SW480 (cell line): ENCODE measurements at places on chromosomes 11 and 22.

DNA sequence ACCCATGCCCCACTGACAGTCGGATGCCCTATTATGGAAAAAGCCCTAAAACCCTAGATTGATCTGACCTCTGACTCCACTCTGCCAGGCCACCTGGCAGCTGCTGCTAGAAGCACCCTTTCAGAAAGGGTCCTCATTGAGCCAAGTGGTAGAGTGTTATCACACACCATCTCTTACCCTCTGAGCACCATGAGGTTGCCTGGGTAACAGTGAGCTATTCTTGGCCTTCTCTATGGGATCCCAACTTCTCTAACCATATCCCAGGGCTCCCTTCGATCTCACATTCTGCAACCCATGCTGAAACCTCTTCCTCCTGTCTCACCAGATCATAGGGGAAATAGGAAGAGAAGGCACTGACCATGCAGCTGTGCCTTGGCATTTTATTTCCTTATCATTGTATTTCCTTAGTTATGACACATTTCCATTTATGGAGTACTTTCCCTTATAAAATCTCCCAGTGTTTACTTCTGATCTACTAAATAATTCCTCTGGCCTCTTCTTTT is 52.7 kb downstream of the MPPED2 start:
- no peak for DNase-seq

DNA sequence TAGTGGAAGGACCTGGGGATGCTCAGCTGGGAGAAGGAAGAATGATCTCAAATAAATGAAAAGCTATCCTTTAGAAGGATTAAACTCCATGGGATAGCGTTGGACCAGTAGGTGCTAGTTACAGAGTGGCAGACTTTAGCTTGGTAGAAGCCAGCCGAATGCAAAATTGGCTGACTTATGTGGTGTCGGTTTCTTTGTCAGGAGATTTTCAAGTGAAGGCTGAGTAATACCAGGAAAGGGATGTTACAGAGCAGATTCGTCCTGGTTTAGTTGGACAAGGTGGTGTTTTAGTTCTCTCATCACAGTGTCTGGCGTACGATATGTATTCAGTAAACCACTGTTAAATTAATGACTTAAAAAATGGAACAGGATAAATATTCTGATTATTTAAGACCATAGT is 26.0 kb downstream of the FDX1 start:
- no peak for DNase-seq

DNA sequence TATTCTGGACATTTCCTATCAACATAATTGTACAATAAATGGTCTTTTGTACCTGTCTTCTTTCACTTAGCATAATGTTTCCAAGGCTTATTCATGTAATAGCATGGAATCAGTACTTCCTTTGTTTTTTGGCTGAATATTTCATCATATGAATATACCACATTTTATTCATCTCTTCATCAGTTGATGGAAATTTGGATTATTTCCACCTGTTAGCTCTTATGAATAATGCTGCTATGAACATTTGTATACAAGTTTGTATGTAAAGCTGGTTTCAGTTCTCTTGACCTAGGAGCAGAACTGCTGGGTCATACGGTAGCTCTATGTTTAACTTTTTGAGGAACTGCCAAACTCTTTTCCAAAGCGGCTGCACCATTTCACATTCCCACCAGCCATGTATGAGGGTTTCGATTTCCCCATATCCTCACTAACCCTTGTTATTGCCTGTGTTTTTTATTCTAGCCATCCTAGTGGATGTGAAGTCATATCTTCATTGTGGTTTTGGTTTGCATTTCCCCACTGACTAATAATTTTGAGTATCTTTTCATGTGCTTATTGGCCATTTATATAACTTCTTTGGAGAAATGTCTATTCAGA is 20.9 kb downstream of the EXT2 start:
- no peak for DNase-seq

GRCh38 chr11:27557226-27557625 is 50.7 kb upstream of the LIN7C start:
- DNase-seq, result no peak

DNA sequence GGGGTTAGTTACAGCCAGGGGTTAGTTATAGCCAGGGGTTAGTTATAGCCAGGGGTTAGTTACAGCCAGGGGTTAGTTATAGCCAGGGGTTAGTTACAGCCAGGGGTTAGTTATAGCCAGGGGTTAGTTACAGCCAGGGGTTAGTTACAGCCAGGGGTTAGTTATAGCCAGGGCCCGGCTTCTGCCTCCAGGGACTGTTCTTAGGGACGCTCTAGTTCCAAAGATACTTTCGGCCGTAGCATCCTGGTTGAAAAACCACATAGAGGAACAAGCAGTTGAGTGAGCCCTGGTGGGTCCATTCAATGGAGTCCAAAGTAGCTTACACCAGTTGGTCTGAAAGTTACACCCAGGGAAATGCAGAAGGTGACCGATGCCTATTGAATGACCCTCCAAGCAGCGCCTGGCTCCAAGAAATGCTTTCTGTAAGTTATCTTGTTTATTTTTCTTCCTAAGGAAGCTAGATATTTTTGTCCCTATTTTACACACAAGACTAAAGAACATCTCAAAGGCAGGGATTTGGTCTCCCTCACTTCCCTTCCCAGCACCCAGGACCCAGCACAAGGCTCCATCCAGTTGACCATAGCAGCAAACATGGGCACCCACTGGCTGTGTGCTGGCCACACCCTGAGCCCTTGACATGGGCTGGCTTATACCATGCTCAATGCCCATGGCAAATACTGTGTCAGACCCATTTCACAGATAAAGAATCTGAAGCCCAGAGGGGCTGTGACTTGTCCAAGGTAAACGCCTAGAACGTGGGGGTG is 49.7 kb upstream of the SHISAL1 start:
- no peak for DNase-seq

- no peak for DNase-seq
Observed at GRCh38 chr22:44956840-44957767, 52.7 kb downstream of the PHF21B start.

GRCh38 chr11:114296605-114297372 is 590 bp downstream of the NNMT start:
- no peak for DNase-seq

DNA sequence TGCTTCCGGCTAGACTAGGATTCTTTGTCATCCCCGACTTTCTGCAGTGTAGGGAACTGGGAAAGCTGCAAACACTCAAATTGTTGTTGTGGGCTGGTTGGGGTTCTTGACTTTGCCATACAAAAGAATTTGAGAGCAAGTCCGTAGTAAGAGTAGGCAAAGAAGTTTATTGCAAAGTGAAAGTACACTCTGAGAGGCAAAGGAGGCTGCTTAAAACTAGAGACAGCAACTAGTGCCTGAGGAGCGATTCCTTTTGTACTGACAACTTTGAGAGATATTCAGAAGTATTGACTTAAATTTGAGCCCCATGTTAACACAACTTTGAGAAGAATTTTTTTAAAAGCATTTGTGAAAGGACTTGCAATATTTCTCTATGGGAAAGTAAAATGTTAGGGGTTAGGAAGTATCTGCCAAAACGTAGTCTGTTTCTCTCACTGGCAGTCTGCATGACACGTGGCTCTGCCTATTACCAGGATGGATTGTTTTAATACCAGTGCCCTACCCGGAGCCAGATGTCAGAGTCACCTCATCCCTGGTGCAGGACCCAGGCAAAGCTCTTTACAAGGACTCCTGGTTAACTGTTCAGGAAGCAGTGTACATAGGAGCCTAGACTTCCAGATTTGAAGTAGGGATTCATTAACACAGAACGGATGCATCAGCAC is 85.0 kb upstream of the CLPB start:
- no peak for DNase-seq

- DNase-seq, result no peak
Observed at GRCh38 chr11:111229604-111230003, 15.9 kb upstream of the POU2AF2 start.

- DNase-seq, result no peak
Observed at GRCh38 chr11:94147433-94147845, 18.8 kb downstream of the PANX1 start.

GRCh38 chr22:18024956-18025720 is 777 bp upstream of the MICAL3 start:
- DNase-seq, result no peak

- DNase-seq, result no peak
Observed at GRCh38 chr11:93813974-93814373, 29.9 kb downstream of the MED17 start.

DNA sequence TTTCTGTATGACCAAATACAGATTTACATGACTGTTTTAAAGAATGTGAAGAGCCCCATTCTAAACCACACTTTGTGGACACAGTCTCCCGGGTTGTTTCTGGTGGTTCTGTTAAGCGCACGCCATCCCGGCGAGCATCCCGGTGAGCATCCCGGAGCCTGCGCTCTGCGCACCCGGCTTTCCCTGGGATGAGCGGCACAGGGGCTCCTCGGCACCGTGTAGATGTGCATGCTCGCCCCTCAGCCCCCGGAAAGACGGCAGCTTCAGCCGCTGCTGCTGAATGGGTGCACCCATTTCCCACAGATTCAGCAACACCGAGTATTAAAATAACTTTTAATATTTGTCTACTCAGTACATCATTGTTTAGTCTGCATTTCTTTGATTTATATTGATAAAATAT is 36.0 kb downstream of the GLB1L2 start:
- DNase-seq, result no peak

GRCh38 chr11:122179961-122180834 is 64.2 kb upstream of the BLID start:
- peak; percentile 7 for DNase-seq

DNA sequence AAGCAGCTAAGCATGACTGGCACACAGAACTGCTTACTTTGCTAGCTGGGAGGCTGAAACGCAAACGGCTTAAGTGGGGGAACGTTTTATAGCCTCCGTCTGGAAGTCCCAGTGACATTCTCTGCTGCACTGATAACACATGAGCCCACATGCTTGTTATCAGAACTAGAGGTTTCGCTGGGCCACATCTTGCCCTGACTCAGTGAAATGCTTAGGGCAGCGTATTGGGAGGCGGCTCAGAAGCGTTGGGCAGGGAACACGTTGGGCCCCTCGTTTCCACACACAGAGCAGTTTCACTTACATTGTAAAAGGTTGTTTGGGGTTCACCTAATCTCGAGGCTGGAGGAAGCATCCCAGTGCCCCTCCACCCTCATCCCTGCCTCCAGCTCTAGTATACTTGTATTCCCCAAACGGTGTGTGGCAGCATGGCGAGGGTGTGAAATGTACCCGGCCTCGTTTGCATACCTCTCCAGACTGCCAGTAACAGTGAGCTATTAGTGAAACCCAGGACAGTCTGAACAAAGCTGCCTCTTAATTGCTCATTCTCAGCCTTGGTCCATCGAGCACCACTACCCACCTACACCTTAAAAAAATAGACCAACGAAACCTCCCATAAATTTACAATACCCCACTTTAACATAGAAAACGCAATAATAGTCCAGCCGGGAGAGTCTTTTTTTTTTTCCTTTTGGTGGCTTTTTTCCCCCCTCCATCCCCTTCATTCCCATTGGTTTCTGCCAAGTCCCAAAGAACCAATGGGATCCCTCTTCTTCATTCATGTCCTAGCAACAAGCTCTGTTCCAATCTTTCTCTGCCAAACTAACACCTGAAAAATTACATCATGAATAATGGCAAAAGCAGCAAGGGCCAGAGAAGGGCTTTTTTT is 218.8 kb upstream of the SORL1-AS1 start:
- no peak for DNase-seq

- no peak for DNase-seq
Observed at GRCh38 chr22:24512043-24512442, 16.9 kb downstream of the UPB1 start.

GRCh38 chr11:135006800-135007199 is 594.8 kb upstream of the B3GAT1 start:
- DNase-seq, result no peak

GRCh38 chr11:126007238-126007637 is 55.4 kb downstream of the CDON start:
- DNase-seq, result peak; percentile 26

DNA sequence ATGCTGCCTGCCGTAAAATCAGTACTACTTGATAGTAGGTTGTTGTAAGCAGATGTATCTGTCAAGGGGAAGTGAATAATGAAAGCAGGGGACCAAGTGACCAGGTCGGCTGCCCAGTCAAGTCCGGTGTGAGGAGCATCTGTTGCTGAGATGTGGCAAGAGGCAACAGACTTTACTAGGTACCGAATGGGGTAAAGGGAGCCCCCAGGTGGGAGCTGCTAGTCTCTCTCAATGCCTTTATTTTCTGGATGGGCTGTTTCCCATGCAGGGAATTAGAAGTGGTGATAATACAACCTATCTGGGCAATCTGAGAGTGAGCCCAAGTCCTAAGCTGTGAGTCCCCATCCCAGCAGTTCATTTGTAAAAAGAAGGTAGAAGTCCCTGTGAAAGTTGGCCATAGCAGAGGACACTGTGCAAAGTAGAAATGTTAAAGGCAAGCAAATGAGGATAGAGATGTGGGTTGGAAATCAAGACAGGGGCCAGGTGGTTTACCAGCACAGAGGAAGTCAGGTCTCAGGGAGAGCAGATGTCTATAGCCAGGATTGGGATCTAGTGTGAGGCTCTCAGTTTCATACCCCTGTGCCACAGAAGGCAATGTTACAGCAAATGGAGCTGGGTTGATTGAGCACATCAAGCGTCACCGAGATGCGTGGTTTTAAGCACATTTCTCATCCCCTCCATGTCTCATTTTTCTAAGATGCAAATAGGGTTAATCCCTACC is 90.7 kb upstream of the RAG2 start:
- no peak for DNase-seq

GRCh38 chr22:48188231-48188721 is 1425.8 kb downstream of the TBC1D22A start:
- peak; percentile 90 for DNase-seq

DNA sequence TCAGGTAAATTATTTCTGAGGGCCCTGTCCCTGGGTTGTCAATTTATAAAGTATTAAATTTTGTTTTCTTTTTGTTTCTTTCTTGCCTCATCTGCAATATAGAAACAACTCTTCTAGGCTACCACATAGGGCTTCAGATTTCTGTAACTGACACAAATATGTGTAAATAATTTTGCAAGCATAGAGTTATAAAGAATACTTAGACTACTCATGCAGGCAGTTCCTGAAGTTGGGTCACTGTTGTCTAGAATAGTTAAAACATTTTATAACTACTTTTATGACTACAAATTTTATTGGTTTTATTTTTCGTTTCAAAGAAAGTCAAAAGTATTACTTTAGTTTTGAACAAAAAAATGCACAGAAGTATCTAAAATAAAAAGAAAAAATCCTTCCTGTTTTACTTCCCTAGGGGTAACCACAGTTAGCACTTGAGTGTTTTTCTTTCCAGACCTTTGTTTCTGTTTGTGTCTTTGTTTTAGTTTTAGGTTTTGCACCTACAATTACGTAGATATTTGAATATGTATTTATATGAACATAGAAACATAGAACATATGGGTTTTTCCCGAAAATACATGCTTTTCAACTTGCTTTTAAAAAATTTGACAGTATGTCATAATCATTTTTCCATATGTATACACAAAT is 12.4 kb upstream of the TMEM123 start:
- DNase-seq, result no peak
